ENCODE measurements at places on chromosomes 4 and X.

- no peak for DNase-seq
Measured at GRCh38 chr4:155769090-155769489, 10.3 kb downstream of the GUCY1B1 start.

DNA sequence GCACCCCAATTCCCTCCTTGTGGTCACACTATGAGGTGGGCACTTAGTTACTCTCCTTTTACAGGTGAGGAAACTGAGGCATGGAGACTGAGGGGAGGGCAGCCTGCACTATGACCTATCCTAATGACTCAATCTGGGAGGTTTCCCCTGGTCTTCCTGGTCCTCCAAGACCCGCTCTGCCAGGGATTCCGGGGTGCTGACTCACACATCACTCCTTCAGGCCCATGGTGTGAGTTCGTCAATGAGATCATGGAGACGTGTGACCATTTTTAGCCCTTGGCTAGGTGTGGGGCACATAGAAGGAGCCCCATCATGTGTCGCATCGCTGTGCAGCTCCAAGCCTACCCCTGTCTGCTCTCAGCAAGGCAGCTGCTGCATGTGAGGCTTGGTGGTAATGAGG is 32.4 kb upstream of the BCOR start:
- no peak for DNase-seq

GRCh38 chrX:23052324-23052723 is 52.6 kb downstream of the DDX53 start:
- DNase-seq: no peak

GRCh38 chr4:145019346-145019745 is 78.7 kb downstream of the ANAPC10 start:
- no peak for DNase-seq

DNA sequence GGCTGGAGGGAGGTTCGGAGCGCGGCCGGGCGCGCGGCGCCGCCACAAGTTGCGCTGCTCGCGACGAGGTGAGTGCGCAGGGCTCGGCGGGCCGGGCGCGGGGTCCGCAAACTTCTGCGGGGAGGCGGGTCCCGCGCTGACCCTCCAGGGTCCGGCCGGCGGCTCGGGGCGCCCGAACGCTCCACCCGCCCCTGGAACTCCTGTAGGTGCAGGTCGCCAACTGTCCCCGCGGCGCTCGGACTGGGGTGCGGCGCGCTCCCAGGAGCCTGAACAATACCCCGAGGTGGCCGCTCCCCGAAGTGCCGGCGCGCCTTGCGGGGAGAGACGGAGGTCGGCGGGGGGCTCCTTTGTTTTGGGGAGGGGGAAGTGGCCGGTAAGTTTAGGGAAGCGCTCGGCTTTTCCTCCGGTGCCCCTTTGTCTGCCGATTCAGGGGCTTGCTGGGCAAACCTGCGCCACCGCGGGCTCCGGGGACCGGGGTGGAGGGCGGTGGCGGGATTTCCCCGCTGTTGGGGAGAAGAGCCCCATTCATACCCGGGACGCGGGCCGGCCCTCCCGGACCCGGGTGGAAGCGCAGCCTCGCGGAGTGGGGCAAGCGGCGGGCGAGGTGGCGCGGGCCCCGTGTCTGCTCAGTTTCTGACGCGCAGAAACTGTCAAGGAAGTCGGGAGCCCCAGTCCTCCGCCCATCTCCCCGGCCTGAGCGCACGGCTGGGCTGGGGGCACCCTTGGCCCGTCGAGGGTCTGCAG is 694 bp downstream of the TBL1X start:
- peak; percentile 23 for DNase-seq

DNA sequence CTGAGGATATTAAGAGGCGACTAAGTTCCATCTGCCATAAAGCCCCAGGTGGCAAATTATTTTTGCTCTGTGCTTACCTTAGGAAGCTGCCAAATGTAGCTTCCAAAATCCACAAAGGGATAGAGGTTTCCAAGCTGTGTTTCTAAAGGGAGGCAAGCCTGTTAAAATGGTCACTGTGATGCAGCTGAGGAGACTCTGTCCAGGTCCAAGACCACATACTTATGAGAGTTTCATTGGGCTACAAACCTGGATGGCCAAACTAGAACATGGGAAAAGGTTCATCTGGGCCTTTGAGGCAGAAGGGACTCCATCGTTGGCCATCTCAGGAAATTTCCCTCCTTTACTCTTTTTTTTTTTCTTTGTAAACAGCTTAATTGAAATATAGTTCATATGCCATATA is 306.9 kb upstream of the FGF13 start:
- no peak for DNase-seq

DNA sequence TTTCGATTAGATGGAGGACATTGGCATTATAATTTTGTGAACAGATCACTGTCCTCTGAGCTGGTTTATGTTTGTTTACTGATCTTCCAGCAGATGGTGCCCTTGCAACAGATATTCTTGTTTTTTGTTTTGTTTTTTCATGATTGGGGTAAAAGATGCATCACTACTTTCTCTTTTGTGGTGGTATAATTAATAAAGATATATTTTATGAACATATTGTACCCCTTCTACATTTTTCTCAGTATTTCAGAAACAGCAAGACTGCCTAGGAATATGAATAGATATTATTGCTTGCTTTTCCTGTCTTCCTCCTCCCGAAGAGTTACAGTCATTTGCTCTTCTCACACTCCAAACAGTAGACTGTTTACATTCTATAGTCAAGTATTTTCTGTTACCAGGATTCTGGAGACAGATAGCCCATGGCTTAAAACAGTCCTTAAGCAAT is 905.2 kb downstream of the TRAM1L1 start:
- no peak for DNase-seq

- no peak for DNase-seq
Measured at GRCh38 chr4:174633399-174633798, 111.1 kb upstream of the HPGD start.

DNA sequence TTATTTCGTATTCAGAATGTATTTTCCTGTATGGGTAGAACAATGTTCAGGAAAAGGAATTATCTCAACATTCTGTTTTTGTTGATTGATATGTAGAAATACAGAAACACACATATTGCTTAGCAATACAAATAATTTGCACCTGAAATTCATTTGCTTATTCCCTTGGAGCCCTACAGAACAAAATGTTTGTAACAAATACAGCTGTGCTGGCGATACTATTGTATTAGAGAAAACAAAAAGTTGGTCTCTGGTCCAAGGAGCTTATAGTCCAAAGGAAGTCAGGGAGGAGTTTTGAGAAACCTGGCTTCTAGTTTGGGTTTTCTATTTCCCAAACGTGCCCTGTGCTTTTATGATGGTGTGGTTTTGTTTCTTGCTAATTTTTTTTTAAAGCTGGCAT is 37.8 kb upstream of the CAPN6 start:
- DNase-seq: no peak
